ENCODE measurements at places on chromosomes 12 and 14.

- no peak for DNase-seq
Measured at GRCh38 chr14:73736842-73737241, 22.7 kb upstream of the PNMA1 start.

- DNase-seq = no peak
Measured at GRCh38 chr14:104359301-104359968, 220.1 kb upstream of the C14orf180 start.

- peak; percentile 54 for DNase-seq
Measured at GRCh38 chr14:58216544-58216943, 16.6 kb downstream of the ACTR10 start.

- DNase-seq = no peak
Measured at GRCh38 chr14:32476532-32476931, 147.4 kb downstream of the AKAP6 start.

DNA sequence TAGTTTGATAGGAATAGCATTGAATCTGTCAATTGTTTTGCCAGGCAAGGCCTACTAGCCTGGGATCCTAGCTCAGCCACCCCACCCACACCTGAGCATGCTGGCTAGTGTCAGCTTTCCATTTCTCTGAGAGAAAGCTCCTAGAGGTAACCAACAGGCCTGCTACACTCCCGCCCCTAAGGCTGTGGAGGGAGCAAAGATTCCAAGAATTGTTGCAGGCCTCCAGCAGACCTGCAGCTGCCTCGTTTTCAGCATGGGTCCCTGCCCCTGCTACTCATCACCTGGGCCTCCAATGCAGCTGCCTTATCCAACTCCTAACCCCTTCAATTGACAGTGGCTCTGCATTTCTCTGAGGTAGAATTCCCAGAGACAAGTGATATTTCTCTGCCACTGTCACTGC, 852.4 kb upstream of the MDGA2 start:
- DNase-seq = no peak

GRCh38 chr14:22658946-22659345, 14.8 kb upstream of the OR6J1 start:
- DNase-seq = no peak

- no peak for DNase-seq
Measured at GRCh38 chr12:21429994-21430393, 7.5 kb upstream of the PYROXD1 start.

- DNase-seq = peak; percentile 11
Measured at GRCh38 chr12:40105265-40105514, 691 bp downstream of the SLC2A13 start.

GRCh38 chr12:70936203-70936813, 15.8 kb upstream of the PTPRR start:
- DNase-seq = no peak

GRCh38 chr12:32476446-32476845, 77.1 kb downstream of the FGD4 start:
- DNase-seq = no peak

Data from amniotic epithelial cell (primary cell).